ENCODE measurements at places on chromosomes 4 and X.

- DNase-seq = no peak
Observed at GRCh38 chrX:74272230-74272629, 31.8 kb upstream of the ZCCHC13 start.

- no peak for DNase-seq
Observed at GRCh38 chrX:30612250-30612655, 34.7 kb upstream of the TASL start.

DNA sequence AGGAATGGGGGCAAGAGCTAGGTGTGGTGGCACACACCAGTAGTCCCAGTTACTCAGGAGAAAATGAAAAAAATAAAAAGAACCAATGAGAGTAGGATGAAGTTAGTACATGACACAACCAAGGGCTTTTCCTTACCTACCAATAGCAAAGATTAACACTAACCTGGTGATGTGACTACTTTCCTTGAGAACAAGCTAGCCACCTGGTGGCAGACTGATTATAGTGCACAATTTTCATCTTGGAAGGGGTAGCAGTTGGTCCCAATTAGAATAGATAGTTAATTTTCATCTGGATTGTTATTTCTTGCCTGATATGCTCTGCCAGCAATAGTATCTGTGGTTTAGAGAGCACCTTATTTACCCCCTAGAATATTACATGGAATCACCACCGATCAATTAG is 1216.8 kb upstream of the PABPC4L start:
- DNase-seq = no peak

- no peak for DNase-seq
Observed at GRCh38 chrX:3204606-3205005, 141.8 kb downstream of the MXRA5 start.

- DNase-seq = no peak
Observed at GRCh38 chrX:143661286-143661685, 25.4 kb upstream of the SLITRK4 start.

DNA sequence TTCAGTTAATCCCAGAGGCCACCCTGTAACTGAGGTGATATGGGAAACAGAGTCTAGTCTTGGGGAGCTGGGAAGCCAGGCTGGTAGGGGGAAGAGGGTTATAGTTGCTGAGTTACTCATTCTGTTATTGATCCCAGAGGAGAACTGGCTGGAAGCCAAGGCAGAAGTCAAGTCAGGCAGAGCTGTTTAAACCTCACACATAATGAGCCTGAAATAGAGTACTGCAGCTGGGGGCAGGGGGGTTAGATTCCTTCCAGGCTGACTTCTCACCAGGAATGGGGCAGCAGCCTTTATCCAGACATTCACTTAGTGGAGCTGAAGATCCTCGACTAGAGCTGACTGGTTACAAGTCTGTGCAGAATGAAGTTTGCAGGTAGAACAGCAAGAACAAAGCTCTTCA is 144.9 kb downstream of the C4orf33 start:
- no peak for DNase-seq

- no peak for DNase-seq
Observed at GRCh38 chrX:51922561-51922960, 29.1 kb downstream of the MAGED1 start.

DNA sequence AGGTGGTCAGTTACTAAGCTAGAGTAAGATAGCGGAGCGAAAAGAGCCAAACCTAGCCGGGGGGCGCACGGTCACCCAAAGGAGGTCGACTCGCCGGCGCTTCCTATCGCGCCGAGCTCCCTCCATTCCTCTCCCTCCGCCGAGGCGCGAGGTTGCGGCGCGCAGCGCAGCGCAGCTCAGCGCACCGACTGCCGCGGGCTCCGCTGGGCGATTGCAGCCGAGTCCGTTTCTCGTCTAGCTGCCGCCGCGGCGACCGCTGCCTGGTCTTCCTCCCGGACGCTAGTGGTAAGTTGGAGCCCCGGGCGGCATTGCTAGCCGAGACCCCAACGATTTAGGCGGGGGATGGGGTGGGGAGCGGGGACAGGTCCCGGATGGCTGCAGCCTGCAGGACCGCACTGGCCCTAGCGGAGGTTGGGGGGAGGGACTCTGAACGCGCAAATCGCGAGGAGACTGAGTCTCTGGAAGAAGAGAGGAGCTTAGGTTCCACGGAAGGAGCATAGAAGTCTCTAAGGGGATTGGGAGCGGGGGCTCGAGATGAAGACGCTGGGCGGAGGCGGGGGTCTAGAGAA is 573 bp downstream of the HTR2C start:
- DNase-seq = no peak

DNA sequence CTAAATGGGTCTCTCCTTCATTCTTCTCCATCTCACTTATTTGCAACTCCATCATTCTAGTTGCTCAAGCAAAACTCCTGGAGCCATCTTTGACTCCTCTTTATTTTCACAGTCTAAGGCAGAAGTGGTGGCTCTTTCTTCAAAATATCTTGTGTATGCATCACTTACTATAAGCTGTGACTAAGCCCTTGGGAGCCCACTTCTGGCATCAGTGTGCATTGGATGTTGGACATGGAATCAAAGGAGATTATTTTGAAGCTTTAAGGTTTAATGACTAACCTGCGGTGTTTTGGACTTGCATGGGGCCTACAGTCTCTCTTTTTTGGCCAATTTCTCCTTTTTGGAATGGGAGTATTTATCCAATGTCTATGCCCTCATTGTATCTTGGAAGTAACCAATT is 276.8 kb downstream of the SPOCK3 start:
- DNase-seq = no peak

GRCh38 chrX:9899640-9900111 is 67.5 kb upstream of the CLDN34 start:
- no peak for DNase-seq

GRCh38 chrX:147079974-147080373 is 265.4 kb upstream of the CXorf51A start:
- no peak for DNase-seq

- DNase-seq = no peak
Observed at GRCh38 chrX:57266871-57267270, 19.6 kb upstream of the FAAH2 start.

DNA sequence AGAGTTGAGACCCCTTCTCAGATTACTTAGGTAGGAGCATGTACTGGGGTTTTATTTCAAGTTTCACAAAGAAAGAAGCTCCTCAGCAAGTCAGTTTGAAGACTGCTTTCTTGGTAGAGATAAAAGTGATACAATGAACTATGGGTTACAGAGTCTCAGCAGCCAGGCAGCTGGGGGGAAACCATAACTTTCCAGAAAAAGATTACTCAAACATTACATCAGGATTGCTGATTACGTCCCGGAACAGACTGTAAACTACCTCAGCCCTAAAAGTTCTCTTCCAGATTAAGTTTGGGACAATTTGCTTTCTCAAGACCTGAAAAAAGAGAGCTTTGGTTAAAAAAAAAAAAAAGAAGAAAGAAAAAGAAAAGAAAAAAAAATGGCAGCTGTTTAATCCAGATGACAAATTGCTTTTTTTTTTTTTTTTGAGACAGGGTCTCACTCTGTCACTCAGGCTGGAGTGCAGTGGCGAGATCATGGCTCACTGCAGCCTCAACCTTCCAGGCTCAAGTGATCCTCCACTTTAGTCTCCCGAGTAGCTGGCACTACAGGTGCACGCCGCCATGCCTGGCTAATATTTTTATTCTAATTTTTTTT is 16.6 kb downstream of the SAT1 start:
- no peak for DNase-seq

DNA sequence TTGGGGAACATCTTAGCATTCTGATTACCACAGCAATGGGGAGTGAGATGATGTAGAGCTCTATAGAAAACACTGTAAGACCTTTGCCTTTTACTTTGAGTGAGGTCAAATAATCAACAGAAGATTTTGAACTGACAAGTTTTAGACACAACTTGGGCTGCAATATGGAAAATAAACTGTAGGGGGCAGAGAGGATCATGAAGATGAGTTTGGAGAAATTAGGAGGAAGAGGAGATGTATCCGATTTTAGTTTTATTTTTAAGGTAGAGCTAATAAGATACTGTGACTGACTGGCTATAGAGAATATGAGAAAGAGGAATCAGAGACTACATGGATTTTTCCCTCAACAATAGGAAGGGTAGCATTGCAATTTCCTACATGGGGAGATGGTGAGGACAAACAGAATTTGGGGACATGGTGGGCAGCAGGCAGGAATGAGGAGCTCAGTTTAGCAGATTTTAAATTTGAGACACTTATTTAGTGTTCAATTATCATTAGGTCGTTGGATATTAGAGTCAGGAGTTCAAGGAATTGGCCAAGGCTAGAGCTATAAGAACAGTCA is 563.1 kb downstream of the INPP4B start:
- no peak for DNase-seq

DNA sequence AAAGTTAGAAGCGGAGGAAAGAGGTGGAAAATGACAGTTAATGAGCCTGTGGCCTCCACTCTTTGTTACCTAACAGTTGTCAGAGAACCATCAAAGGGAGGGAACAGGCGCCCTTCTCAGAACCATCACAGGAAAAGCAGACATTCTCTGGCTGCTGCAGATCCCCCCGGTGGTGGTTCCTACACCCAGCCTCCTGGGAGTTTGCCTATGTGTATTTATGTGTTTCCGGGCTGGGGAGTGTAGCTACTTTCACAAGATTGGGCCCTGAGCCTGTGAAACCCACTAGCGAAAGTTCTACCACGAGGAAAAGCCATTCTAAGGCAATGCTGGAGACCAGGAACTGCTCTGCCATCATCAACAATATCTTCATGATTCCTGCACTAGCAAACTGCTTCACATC is 52.7 kb upstream of the BCOR start:
- no peak for DNase-seq

- DNase-seq = peak; percentile 1
Observed at GRCh38 chrX:54484666-54485065, 11.4 kb downstream of the FGD1 start.

- DNase-seq = no peak
Observed at GRCh38 chr4:137543198-137543597, 10.9 kb upstream of the PCDH18 start.

DNA sequence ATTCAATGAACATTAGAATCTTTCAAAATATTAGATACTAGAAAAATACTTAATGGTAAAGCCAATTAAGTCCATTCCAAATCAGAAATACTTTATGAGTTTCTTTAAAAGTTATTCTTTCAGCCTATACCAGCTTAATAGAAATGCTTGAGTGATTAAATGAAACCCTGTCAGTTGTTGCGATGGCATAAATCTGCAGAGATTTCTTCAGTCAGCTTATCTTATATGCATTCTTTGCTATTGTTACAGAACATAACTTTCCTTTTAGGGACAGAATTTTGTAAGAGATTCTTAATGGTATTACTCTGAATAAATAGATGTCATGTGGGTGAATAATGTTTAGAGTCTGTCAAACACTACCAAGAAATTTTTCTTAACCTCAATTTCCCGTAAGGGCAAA is 325.0 kb upstream of the HAND2 start:
- no peak for DNase-seq

GRCh38 chr4:145954924-145955339 is 16.3 kb upstream of the ZNF827 start:
- no peak for DNase-seq

DNA sequence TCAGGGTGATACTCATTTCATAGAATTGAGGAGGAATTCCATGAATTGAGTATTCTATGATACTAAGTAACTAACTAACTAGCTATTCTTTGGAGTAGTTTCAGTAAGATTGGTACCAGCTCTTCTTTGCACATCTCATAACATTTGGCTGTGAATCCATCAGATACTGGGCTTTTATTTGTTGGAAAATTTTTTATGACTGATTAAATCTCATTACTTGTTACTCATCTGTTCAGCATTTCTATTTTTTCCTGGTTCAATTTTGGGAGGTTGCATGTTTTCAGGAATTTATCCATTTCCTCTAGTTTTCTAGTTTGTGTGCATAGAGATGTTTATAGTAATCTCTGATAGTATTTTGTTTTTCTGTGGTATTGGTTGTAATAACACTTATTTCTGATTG is 70.8 kb upstream of the FREM3 start:
- DNase-seq = no peak

DNA sequence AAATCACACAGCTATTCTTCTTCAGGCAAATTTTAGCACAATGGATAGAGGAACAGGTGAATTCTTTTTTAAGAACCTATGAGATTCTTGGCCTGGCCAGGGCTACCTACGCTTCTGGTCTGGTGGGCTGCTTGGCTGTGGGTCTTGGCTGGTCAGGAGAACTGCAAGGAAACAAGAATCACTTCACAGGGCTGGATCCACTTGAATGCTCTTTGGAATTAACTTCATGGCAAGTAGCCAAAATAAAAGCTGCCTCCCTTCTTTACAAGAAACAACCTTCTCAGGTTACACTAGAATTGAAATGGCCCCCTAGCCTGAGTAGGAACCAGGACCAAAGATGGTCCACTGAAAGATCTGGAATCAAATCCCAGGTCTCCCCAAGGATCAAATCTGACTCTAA is 519.1 kb downstream of the IQCM start:
- DNase-seq = no peak

GRCh38 chr4:155903453-155903852 is at the start of gene TDO2:
TDO2 (plus strand) TSS chr4:155903696; CDS start chr4:155903759, 63 bp downstream.
- no peak for DNase-seq

DNA sequence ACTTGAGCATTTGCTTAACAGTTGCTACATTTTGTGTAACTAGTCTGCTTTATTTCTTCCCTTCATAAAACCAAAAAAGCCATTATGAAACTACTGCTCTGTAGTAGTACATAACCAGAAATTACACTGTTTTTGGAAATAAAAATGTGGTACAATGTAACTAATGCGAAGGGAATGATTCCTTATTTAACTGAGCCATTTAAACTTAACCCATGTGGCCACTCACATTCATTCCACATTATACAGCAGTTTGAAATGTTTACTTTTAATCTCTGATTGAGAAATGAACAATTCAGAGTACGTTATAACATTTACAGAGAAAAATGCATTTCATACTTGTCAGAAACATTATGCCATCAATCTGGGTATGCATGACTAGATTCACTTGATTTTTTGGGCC is 94.2 kb downstream of the NYX start:
- DNase-seq = no peak

DNA sequence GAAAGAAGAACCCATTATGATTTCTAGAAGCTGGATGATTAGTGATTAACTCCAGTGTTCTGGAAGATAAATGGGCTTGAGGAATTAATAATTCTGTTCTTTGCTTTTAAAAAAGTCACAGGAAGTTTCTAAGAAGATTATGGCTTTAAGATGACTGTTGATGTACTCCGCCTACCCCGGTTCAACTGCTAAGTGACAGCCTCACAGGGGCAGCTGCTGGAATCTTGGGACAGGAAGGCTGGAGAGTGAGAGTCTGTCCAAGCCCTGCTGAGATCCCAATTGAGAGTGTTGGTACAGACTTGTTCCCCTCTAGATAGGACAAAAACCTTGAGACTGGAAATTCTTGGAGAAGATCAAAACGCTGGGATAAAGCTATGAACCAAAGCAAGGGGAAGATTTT is 37.3 kb downstream of the NPY1R start:
- no peak for DNase-seq

DNA sequence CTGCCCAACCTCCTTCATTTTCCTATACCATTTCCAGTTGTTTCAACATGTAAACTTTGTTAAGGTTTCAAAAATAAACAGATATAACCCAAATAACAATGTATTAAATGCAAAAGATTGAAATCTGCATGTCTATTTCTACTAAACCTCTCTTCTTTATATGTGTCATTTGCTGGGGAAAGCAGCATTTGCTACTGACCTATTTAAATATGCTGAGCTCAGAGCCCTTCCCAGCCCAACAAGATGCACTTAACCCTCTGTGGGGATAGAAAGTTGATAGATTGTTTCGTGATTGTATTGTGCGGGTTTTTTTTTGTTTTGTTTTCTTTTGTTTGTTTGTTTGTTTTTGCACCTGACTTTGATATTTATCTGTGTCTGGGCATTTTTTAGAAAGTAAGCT is 139.5 kb downstream of the UCHL1 start:
- DNase-seq = no peak

- no peak for DNase-seq
Observed at GRCh38 chr4:88489100-88489761, 32.3 kb downstream of the HERC5 start.
